Esophagus squamous epithelium (tissue), 5 donors: ENCODE measurements at places on chromosomes 12 and 14.

DNA sequence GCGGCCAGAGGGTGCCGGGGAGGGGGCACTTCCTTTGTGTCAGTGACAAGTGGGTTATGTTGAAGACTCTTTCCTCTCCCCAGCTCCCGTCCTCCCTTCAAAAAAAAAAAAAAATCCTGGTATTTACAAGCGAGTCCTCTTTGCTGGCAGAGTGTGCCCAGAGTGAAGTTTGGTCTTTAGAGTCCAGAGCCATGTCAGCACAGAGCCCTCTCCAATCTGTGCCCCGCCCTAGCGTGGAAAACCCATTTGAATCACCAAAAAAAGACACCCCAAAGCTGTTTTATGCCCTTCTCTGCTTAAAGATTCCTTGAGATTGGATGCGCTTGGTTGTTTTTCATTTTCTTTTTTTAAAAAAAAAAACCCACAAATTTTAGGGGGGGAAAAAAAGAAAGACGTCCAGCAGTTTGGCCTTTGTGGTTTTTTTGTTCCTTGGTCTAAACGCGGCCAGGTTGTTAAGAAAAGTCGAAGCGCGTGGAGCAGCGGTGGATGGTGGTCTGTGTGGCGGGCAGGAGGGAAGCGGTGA is 3.3 kb downstream of the NKX2-1 start:
- DNase-seq, result no peak

DNA sequence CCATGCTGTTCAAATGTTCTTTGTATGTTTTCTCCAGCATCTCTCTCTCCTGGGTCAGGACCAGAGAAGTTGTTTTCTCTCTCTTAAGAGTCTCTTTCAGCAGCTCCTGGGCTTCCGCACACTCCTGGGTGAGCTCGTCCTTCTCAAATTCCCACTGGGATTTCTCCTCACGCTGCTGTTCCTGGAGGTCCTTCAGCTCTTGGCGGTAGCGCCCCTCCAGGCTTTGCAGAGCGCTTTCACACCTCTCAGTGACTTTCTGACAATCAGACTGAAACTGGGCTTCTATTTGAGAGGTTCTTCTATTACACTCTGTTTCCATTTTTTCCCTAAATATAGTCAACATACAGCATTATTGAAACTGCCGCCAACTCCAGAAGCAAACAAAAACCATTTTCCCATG is 72.7 kb downstream of the NIN start:
- DNase-seq, result no peak

DNA sequence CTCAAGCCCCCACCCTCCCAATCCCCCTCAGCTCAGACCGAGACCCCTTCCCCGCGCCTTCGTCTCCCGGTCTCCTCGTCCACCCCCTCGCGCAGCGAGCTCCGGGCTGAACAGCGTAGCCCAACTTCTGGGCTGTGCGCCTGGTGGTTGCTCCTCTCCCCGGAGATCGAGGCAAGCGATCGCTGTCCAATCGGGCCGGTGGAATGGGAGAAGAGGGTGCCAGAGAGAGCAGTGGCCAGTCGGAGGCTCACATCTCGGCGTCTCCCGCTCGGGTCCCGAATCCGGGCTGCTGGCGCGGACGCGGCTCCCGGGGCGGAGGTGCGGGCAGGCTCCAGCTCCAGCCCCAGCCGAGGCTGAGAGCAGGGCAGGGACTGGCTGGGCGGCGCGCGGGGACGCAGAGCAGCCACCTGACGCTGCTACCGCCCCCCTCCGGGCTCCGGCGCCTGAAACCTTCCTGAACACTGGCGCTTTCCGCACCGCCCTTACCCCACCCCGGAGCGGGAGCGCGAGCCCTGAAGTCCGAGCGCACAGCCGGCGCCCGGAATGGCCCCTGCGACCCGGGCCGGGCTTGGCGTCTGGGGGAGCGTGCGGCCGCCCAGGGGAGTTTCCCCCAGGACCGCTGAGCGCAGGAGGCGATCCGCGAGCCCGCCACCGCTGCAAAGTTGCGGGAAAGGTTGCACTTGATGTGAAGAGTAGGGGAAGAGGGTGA is 508 bp upstream of the KCNH5 start:
- DNase-seq, result no peak

DNA sequence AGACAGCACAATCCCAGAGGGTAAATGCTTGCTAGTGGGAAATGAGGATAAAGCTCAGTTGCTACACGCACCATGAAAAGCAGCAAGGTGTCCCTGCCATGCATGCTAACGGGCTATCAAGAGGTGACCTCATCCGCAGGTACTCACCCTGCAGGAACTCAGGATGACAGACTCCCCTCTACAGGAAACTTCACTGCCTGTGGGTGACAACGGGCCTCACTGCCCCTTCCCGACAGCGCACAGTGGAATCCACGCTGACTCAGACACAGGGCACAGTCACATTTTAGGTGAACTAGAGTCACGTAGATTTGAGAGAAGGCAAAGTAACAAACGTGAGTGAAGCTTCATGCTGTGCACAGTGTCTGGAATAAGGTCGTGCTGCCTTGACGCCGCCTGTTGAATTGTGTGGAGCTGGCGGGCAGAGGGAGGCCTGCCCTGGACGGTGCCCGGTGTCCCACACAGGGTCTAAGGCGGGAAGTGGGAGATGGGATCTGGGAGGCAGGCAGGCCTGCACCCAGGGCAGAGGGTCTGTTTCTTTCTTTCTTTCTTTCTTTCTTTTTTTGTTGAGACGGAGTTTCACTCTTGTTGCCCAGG is 331.8 kb downstream of the TMEM132D start:
- DNase-seq, result no peak

DNA sequence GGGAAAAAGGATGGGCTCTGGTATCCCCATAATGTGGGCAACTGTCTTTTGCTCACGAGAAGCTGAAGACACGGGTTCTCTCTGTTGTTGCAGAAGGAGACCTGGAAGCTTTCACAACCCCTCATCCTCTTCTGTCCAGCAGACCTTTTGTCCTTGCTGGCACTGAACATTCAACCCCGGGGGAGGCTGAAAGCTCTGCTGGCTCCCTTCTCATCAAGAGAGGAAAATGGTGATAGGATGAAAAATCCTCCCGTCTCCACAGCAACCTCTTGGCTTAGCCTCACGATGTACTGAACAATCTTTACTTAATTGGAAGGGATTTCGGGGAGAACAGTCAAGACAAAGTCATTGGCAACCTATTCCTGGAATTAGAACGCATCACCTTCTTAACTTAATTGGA is 39.0 kb downstream of the ELK3 start:
- no peak for DNase-seq

- DNase-seq, result no peak
Measured at GRCh38 chr14:99786511-99786989, 6.7 kb upstream of the EML1 start.

GRCh38 chr12:111448266-111448830 is 42.6 kb downstream of the SH2B3 start:
- DNase-seq, result no peak

GRCh38 chr14:58282925-58283593 is 15.3 kb upstream of the ARID4A start:
- DNase-seq, result no peak

- DNase-seq, result no peak
Measured at GRCh38 chr14:58659061-58659460, 21.3 kb downstream of the DACT1 start.

- no peak for DNase-seq
Measured at GRCh38 chr12:88579601-88580050, 645 bp downstream of the KITLG start.

DNA sequence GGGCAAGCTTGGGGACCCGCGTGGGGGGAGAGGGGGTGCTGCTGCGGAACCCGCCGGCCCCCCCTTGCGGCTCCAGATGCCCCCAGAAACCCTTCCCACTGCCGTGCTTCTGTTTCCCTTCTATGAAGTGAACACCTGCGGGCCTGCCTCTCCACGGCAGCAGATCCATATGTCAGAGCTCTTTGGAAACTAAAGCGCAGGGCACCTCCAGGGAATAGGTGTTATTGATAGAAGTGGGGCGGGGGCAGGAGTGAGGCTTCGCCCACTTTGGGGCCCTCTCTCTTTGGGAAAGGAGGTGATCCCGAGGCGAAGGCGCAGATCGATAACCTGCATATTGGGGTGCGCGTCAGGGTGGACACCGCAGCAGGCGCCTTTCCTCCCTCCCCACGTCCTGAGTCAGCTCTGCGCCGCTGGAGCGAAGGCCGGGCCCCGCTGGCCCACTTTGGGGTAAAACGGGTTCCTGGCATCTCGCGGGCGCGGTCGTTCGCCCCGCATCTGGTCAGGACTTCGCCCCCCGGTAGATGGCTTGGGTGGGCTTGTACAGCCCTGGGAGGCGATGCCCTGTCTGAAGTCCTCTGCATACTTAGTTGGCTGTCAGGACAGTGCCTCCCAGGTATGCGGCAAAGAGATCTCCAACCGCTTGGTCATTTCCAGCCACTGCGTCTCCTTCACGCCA is 524 bp downstream of the KMT5A start:
- DNase-seq, result no peak
